T-helper 17 cell (primary cell): ENCODE measurements at places on chromosomes 2 and 18.

- DNase-seq, result peak; percentile 69
- no peaks in the 10 kb centered on the region for H3K36me3 ChIP-seq
- H3K27ac ChIP-seq, result peak overlapping the region; percentile 98
- H3K4me1 ChIP-seq, result peaks cover 50% of the 10 kb centered on the region
These were observed 261.0 kb upstream of the CXCR4 start for GRCh38 chr2:136378712-136379595.

DNA sequence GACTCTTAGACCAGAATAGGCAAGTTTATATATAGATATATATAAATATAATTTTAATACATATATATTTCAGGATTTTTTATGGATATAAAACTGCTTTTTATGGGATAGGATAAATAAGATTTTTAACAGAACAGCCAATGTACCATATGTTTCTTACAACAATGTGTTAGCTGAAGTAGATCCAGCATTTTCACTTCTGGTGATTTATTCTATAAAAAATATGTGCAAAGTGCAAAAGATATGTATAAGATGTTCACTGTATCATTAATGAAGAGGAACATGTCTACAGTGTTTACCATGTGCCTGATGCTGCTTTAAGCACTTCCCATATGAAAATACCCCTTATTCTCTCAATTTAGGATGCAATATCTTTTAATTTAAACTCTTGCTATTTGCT, 22.2 kb upstream of the GPR75 start:
- no peaks in the 10 kb centered on the region for H3K27me3 ChIP-seq
- peak overlapping the region; percentile 12 for H3K4me3 ChIP-seq
- DNase-seq, result no peak
- no peak overlapping the region for H3K27ac ChIP-seq
- H3K36me3 ChIP-seq, result peaks cover 15% of the 10 kb centered on the region
- peaks cover 3% of the 10 kb centered on the region for H3K4me1 ChIP-seq

DNA sequence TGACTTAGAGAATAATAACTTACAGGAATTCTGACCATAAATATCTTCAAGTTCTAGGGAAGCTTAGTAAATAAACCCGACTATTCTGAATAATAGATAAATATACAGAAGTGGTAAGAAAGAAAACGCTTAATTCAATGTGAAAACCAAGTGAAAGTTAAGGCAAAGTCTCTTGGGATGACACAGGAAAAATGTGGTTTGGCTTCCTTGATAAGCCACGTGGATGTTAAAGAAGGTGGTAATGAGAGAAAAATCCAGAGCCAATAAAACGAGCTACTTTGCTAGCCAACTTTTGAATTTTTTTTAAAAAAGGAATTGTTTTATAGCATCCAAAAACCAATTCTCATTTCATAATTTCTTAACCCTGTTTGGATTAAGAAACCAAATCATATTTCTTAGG, 166.2 kb upstream of the VRK2 start:
- DNase-seq, result no peak
- no peaks in the 10 kb centered on the region for H3K4me1 ChIP-seq
- H3K27me3 ChIP-seq, result no peaks in the 10 kb centered on the region
- no peak overlapping the region for H3K27ac ChIP-seq

GRCh38 chr18:7741640-7742039, 174.5 kb downstream of the PTPRM start:
- DNase-seq, result no peak
- no peak overlapping the region for H3K4me3 ChIP-seq
- H3K27me3 ChIP-seq, result no peaks in the 10 kb centered on the region
- H3K27ac ChIP-seq, result no peak overlapping the region
- no peaks in the 10 kb centered on the region for H3K4me1 ChIP-seq

- peak overlapping the region; percentile 98 for H3K4me3 ChIP-seq
- H3K27me3 ChIP-seq, result no peaks in the 10 kb centered on the region
- DNase-seq, result no peak
- H3K27ac ChIP-seq, result peak overlapping the region; percentile 100
These were observed 604 bp downstream of the COQ10B start for GRCh38 chr2:197453914-197454398.

DNA sequence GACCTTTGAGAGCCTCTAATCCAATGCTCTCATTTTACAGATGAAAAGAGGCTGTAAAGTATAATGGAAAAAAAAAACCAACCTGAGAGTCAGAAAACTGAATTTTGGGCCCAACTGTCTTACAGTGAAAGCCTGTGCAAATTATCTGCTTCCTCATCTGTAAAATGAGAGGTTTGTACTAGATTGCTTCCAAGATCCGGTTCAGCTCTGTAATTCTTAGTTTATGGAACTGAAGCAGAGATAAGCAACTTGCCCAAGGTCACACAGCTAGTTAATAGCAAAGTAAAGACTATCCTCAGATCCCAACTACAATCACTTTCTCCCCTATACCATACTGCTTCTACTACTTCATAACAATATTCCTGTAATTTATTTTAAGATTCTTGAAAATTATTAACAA, 6.3 kb downstream of the TLK1 start:
- H3K36me3 ChIP-seq, result peaks cover under 1% of the 10 kb centered on the region
- peak overlapping the region; percentile 36 for H3K4me3 ChIP-seq
- H3K4me1 ChIP-seq, result peaks cover 60% of the 10 kb centered on the region
- H3K27me3 ChIP-seq, result no peaks in the 10 kb centered on the region
- peak overlapping the region; percentile 16 for H3K27ac ChIP-seq
- no peak for DNase-seq
